ENCODE measurements at places on chromosomes 3 and 15. TPM values are rescaled to one million over a fixed set of nuclear protein-coding genes. Genes with fewer than 3 reads are reported as not detected.

The KLHL25 gene
- total RNA-seq: 4.5 TPM

The CCK gene
- total RNA-seq: 3.4 TPM

The KBTBD13 gene
- total RNA-seq: not detected

The CD200R1 gene
- 3.2 TPM for total RNA-seq

The RAB7A gene
- 315 TPM for total RNA-seq

Data from adrenal gland (tissue), 19 donors.